Tibial nerve (tissue), 4 donors: ENCODE measurements at places on chromosomes 6 and 20.

GRCh38 chr20:22977047-22977785 is 57.9 kb upstream of the SSTR4 start:
- no peak for DNase-seq

DNA sequence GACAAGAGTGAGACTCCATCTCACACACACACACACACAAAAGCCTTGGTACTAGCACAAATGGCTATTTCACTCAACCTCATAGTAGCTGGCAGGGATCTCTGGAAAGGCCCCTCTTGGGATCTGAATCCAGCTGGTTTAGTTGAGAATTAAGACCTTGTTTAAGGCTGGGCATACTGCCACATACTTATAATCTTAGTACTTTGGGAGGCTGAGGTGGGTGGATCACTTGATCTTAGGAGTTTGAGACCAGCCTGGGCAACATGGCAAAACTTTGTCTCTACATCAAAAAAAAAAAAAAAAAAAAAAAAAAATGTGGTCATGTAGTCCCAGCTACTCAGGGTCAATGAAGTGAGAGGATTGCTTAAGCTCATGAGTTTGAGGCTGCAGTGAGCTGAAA is 628.3 kb downstream of the MMUT start:
- no peak for DNase-seq

- peak; percentile 9 for DNase-seq
These were observed 42.1 kb downstream of the KLHL31 start for GRCh38 chr6:53623497-53623896.

DNA sequence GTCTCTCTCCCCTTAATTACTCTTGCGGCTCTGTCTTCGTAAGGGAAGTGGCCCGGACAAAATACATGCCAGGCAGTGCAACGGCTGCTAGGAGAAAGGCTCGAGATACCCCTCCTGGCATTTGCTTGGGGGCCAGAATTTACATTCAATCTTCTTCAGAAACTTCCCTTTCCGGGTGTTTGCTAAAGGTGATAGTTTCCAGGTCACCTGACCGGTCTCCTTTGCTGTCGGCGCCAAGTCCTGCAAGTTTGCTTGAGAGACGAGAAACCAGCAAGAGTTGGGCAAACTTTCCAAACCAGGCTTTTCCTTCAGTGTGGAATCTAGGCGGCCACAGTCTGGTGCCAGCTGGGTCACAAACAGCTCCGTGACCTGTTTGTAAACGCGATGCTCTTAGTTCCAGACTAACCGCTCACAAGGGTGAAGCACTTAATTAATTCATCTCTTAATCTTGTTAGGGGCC is 563 bp upstream of the SRSF3 start:
- DNase-seq: peak; percentile 61

GRCh38 chr6:1963596-1963995 is 281.8 kb downstream of the GMDS start:
- DNase-seq: no peak

DNA sequence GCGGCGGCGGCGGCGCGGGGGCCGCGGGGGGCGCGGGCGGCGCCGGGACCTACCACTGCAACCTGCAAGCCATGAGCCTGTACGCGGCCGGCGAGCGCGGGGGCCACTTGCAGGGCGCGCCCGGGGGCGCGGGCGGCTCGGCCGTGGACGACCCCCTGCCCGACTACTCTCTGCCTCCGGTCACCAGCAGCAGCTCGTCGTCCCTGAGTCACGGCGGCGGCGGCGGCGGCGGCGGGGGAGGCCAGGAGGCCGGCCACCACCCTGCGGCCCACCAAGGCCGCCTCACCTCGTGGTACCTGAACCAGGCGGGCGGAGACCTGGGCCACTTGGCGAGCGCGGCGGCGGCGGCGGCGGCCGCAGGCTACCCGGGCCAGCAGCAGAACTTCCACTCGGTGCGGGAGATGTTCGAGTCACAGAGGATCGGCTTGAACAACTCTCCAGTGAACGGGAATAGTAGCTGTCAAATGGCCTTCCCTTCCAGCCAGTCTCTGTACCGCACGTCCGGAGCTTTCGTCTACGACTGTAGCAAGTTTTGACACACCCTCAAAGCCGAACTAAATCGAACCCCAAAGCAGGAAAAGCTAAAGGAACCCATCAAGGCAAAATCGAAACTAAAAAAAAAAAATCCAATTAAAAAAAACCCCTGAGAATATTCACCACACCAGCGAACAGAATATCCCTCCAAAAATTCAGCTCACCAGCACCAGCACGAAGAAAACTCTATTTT is 2.0 kb downstream of the FOXC1 start:
- DNase-seq: no peak

DNA sequence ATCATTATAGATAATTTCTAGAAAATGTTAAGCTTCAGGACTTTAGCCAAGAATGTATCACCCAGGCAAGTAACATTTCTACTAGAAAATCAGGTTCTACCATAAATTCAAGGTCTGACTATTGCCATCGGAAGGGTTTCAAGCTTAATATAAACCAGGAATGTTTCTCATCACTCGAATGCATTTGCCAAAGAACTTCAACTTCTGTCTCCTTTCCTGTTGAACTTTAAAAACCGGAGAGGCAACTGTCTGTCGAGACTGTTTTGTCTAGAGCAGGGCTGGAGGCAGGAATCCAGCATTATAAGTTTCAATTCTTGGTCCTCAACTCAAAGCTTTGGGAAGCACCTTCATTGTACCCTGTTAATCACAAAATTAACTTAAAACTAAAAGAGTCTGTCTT is 264.7 kb downstream of the ZNF217 start:
- no peak for DNase-seq

- no peak for DNase-seq
These were observed 13.1 kb downstream of the CD93 start for GRCh38 chr20:23072892-23073586.

DNA sequence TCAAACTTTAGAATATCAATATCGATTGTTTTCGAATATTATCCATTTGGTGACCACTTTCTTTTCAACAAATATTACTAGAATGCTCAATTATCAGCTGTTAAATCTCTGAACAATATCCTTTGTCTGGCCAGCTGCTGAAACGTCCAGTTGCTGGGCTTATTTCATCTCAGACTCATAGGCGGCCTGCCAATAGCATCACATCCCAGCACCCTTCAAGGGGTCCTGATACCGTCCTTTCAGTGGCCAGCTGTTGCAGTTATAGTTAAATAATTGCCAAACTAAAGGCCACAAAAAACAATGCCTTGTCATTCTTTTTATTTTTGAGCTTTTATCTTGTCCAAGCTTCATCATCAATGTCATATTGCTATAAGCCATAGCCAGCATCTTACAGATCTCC is 1006.8 kb upstream of the MANEA start:
- DNase-seq: no peak
